ENCODE measurements at places on chromosomes 3 and 15. TPM values are rescaled to one million over a fixed set of nuclear protein-coding genes. Genes with fewer than 3 reads are reported as not detected.
A peak's percentile ranks its signal among the peaks of the same experiment; 100 is the strongest.

ARPP21 gene
- not detected for total RNA-seq

SLC9A9 gene
- 0.05 TPM for total RNA-seq

GHSR gene
- total RNA-seq = not detected

SEMA4B gene
- total RNA-seq = 17.8 TPM

MAP1A gene
- 37.3 TPM for total RNA-seq

GRCh38 chr15:29538044-29538443 lies 268.4 kb upstream of the NSMCE3 start:
- DNase-seq = no peak

GRCh38 chr3:195440379-195440778 lies 2.4 kb downstream of the ACAP2 start:
- DNase-seq = no peak

DNA sequence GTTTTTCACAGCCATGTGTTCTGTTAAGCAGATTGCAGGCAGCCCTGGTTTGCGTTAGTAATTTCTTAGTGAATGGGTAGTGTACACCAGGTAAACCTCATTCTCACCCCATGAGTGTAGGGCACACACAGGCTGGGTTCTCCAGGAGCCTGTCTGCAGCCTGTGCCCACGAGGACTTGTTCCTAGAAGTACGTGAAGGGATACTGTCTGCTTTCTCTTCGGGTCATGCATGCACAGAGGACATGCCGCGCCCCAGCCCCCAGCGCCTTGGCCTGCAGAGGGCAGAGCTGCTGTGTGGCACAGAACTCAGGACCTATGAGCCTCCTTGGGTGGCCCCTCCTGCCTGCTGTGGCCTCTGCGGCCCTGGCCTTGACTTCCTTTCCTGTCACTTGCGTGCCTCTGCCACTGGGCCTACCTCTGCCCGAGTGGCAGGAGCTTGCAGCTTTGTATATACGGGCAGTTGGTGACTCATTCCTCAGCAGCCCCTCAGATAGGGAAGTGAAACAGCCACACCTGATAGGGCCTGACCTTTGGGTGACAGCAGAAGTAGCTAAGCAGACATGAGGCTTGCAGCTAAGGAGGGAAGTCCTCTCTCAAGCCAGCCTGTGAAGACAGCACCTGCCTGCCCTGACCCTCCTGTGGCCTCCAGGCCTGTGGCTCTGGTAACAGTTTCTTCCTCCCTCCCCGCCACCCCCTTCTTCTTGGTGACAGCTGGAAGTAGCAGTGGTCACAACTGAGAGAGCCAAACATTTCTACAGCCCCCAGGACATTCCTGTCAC lies 19.5 kb downstream of the PPCDC start:
- peak; percentile 97 for DNase-seq

DNA sequence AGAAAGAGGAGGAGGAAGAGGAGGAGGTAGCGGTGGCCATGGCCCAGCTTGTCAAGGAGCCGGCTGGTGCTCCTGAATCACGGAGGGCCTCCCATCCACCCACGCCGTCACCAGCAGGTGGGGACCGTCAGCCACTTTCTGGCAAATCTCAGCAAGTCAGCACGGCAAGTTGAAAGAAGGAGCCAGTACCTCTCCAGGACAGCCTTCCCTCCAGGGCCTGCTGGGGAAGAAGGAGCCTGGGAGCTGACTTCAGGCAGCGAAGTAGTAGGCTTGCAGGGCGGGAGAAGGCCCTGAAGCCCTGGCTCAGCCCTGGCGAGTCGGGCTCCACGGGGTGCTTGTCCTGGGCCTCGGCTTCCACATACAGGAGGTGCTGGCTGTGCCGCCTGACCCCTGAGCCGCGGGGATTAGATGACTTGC lies 99.2 kb upstream of the TRPM1 start:
- DNase-seq = peak; percentile 62

GRCh38 chr3:152779653-152780052 lies 55.3 kb upstream of the P2RY1 start:
- DNase-seq = no peak

GRCh38 chr3:194315965-194316361 lies 35.2 kb downstream of the CPN2 start:
- DNase-seq = no peak

DNA sequence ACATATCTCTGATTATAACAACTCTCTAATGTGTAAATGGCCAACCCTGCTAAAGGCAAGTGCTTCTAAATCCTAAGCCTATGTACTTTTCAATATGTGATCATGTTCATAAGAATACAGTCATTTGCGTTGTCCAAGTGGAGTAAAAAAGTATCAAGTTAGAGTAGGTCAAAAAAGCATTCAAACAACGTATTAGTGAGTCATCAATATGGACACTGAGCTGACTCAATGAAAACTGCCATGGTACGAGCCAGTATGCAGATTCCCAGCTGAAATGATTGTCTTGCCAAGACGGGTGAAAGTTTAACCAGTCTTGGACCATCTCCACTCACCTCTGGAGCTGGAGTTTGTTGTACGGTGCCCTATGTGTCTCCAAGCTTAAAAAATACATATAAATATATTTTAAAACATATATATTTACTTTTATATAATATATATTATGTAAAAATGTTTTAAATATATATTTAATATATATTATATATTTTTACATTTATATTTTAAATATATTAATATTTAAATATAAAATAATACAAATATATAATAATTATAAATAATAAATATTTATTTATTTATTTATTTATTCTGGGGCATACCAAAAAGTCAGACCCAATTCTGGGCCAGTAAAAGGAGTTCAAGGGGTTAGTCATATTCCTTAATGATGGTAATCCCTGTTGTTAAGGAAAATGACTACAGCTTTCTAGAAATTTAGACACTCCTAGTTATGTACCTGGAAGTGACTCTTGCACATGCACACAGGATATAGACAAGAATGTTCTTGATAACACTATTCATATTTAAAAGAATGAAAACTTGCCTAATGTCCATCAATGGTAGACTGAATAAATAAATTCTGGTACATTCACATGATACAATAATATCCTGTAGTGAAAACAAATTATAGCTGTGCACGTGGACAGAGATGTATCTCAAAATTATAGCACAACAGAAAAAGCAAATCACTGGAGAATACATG lies 27.2 kb downstream of the PLSCR4 start:
- DNase-seq = no peak

DNA sequence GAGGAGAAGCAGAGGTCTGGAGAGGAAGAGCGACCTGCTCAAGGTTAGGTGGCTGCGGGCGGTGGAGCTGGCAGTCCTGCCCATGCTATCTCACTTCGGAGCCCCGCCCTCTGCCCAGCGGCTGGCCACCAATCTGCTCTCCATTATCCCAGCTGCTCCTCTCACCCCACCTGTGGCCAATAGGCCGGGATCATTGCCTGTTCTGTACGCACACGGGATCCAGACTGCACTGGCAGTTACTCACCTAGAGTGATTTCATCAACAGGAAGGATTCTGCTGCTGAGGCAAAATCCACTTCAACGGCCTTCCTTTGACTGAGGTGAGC lies 100.6 kb downstream of the TLE3 start:
- no peak for DNase-seq

GRCh38 chr3:179819379-179819778 lies 166.5 kb downstream of the USP13 start:
- no peak for DNase-seq

GRCh38 chr15:37789397-37789786 lies 145.0 kb upstream of the TMCO5A start:
- DNase-seq = no peak
